GM04504 (cell line): ENCODE measurements at places on chromosomes 6 and 20.

GRCh38 chr20:17609811-17610377 is 40.0 kb downstream of the DSTN start:
- no peak for DNase-seq

DNA sequence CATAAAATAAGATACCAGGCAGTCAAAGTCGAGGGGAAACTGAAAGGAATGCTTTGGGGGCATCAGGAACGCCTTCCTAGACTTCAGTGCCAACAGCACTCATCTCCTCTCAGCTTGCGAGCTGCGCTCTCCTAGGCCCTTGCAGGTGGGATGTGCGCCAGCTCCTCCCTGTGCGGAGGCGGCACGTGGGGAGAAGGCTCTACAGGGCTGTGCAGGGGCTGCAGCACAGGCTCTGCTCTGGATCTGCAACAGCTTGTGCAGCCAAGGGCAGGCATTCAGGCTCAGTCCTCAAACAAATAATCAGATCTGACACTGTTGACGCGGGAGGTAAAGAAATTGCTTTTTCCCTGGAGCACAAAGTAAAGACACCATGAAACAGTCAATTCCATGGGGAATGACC is 144.8 kb downstream of the TTLL2 start:
- DNase-seq = no peak

- DNase-seq = no peak
Measured at GRCh38 chr6:83442752-83443151, 11.9 kb upstream of the ME1 start.

GRCh38 chr20:49140834-49141233 is 47.3 kb downstream of the STAU1 start:
- no peak for DNase-seq

GRCh38 chr6:6244624-6245023 is 75.8 kb downstream of the F13A1 start:
- DNase-seq = no peak
